ENCODE measurements at places on chromosomes 6 and 20.

DNA sequence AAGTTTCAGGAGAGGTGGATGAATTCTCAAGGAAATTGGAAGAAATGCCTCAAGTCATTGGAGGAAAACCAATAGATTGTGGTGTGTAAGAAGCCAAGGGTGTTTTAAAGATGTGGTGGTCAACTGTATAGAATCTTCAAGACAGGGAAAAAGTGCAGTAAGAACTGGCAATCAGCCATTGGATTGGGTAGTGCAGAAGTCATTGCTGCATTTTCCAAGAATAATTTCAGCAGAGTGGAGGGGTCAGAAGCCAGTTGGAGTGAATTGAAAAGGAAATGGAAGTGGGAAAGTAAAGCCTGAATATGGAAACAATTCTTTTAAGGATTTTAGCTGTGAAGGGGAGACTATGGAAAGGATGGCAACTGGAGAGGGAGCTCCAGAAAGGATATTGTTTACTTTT, 128.2 kb upstream of the TMEM170B start:
- DNase-seq: no peak

GRCh38 chr20:39568109-39568508, 606.0 kb downstream of the DHX35 start:
- DNase-seq: no peak

DNA sequence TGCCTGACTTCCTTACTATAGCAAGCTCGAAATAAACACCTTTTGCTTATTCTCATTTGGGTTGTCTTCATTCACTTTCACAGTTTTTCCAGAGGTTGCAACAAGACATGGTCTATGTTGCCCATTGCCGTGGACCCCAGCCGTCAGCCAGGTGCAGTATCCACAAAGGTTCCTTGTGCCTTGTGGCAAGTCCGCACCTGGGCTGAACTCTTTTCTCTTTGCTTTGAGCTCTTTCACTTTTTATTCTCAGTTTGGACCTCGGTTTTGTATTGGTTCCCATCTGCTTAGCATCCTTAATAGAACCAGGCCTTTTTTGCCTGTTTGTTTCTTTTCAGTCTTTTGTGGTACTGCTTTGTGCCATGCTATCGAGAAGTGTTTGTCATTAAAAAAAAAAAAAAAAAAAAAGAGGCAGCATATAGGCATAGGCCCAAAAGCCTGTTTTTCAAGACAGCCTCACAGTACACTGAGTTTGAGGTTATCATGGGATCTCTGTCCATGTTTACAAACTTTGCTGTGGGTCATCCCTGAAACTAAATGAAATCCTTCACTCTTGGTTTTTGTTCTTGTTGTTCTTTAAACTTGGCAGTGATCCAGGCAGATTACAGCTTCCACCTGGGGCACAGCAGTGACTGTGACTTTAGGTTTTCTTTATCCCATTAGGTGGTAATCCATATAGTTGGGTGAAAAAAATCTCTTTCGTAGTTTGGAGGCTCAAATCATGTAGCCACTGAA, 33.3 kb downstream of the GSTA3 start:
- DNase-seq: no peak

DNA sequence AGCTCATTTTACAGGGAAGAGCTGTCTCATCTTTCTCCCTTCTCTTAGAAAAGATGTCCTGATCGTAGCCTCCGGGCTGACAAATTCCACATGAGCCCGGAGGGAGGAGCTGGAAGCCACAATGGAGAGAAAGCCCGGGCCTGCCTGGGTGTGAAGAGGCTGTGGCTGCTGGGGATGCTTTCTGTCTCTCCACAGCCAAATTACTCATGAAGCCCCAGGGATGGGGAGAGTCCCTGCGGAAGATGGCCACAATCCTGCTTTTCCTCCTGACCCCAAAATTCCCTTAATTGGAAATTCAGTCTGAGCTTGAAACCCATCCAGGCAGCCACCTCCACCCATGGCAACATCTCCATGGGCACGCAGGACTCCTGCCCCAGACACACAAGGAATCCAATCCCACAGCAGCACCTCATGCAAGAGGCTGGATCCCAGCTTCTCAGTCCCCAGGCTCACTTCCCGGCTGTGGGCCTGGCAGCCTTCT, 32.4 kb downstream of the JPH2 start:
- no peak for DNase-seq

GRCh38 chr20:40892642-40893041, 136.0 kb upstream of the TOP1 start:
- DNase-seq: no peak

DNA sequence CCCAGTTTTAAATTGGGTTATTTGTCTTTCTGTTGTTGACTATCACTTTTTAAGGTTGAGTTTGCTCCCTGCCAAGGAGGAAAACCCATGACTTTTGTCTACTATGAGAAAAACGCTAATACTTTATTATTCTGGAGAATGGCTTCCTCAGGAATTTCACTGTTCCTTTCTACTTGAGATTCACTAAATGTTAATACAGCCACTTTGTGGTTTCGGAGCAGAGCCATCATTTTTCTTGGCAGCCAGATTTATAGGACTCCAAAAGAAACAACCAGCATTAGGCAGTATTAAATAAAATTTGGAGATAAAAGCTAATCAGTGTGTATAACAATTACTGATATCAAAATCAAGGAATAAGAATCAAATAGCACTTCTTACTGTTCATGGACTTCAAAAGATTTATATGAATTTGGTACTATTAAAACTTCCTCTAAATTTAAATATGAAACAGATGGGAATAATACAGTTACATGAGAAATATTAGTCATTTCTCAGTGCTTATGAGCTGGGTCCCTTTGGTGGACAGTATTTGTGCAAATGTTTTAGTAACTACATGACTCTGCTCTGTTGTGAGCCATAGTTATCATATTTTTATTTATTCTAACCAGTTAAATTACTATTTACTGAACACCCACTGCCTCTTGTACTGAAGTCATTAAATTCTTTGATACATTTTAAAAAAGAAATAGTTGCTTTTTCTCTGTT, 64.1 kb upstream of the FBXO30 start:
- DNase-seq: no peak

DNA sequence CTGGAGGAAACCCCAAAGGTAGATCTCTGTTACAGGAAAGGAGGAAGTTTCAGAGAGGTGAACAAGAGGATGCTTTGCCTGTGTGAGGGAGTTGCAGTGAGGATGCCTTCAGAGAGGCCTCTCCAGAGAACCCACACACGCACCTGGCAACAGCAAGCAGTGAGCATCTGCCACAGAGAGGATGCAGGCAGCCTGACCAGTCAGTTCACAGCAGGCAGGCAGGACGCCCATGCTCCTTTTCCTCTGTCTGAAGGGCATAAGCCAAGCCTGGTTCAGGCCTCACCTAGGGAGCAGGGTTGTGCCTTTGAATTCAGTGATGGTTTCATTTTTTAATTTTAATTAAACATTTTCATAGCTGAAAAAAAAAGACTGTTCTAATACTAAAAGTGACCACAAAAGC, 346.0 kb upstream of the MARCKS start:
- DNase-seq: no peak

- no peak for DNase-seq
These were observed 48.6 kb downstream of the LRFN2 start for GRCh38 chr6:40538556-40538955.

All from large intestine (tissue), 12 donors.